ENCODE measurements at places on chromosomes 12 and 14. TPM values are rescaled to one million over a fixed set of nuclear protein-coding genes. Genes with fewer than 3 reads are reported as not detected.

Gene SCN8A
- polyA plus RNA-seq = 0.85 TPM

Gene PLEKHG3
- polyA plus RNA-seq = 4.7 TPM

Gene TPH2
- not detected for polyA plus RNA-seq

Gene INSM2
- not detected for polyA plus RNA-seq

Gene SYT1
- 1.6 TPM for polyA plus RNA-seq
